ENCODE measurements at places on chromosomes 6 and 20. TPM values are rescaled to one million over a fixed set of nuclear protein-coding genes. Genes with fewer than 3 reads are reported as not detected.

Gene RAMACL
- total RNA-seq: 2.6 TPM

GRCh38 chr20:33172781-33173180 is 4.8 kb downstream of the BPIFA2 start:
- no peak for DNase-seq

DNA sequence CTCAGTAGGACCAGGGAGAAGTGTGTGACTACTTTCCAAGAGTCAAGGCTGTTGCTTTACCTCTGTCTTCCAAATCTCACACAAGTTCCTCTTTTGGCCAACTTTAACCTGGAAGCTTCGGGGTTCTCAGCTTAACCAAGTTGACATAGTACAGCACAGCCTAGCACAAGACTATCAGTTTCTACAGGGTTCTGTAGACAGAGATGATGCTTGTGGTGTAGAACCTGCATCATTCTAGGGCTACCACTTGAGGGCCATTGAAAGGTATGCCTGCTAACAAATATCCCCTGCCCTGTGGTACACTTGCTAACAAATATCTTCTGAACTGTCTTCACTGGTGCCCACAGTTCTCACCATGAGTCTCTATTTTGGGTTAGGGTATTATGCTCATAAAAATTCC is 62.0 kb upstream of the MAP3K7 start:
- no peak for DNase-seq

GRCh38 chr20:50048420-50049166 is 64.4 kb downstream of the UBE2V1 start:
- peak; percentile 33 for DNase-seq

GRCh38 chr6:3742076-3742425 is 9.5 kb downstream of the PXDC1 start:
- DNase-seq: no peak

- no peak for DNase-seq
Observed at GRCh38 chr6:14728396-14729024, 517.4 kb upstream of the JARID2 start.
